ENCODE measurements at places on chromosomes 2 and 18.

- no peak for DNase-seq
Measured at GRCh38 chr2:190904640-190905261, 24.1 kb downstream of the GLS start.

- DNase-seq = no peak
Measured at GRCh38 chr2:145729993-145730770, 1210.3 kb upstream of the ZEB2 start.

DNA sequence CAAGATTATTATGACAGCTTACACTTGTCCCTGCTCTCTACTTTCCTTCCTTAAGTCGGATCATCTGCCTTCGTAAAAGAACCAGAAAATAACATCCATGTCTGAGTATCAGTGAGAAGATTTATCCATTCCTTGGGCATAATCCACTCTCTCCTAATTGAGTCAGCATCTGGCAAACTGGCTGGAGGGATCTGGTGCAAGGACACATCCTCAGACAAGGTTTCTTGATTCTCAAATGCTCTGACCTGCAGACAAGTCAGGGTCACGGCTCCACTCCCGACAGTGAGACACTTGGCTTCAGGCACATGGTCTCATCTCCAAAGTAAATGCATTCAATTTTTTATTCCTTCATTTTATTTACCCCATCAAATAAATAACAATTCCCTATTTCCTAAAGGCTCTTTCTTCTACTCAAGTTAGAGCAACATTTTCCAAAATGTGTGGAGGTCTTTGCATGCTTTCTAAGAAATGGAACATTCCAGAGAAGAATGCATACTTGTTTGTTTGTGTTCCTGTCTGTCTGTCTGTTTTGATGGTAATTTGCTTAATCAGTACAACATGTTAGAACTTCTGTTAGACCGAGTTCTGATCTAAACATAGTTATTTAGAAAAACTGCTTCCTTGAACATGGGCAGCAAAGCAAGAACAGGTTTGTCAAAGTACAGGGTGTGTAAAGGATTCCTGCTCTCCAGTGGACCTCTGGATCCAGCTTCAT lies 246.9 kb downstream of the IRS1 start:
- DNase-seq = no peak

GRCh38 chr2:126999106-126999756 lies 100.5 kb downstream of the TEX51 start:
- no peak for DNase-seq

- DNase-seq = no peak
Measured at GRCh38 chr2:220191031-220191430, 563.6 kb downstream of the SLC4A3 start.

GRCh38 chr2:120405759-120406099 lies 59.8 kb downstream of the INHBB start:
- no peak for DNase-seq

DNA sequence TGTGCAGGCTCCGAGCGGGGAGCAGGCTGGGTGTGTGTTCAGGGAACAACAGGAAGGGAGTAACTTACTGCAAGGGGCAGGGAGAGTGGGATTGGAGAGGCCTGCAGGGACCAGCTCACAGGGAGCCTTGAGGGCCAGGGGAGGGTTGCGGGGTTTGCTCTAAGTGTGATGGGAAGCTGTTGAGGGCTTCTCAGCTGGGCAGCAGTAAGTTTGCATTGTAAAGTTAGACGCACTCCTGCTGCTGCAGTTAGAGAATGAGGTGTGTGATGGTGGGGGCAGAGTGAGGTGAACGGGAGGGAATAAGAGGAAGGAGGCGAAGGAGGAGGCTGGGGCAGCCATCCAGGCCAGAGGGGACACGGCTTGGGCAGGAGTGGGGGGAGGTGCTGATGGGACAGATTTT lies 53.4 kb downstream of the BOLA3 start:
- no peak for DNase-seq

DNA sequence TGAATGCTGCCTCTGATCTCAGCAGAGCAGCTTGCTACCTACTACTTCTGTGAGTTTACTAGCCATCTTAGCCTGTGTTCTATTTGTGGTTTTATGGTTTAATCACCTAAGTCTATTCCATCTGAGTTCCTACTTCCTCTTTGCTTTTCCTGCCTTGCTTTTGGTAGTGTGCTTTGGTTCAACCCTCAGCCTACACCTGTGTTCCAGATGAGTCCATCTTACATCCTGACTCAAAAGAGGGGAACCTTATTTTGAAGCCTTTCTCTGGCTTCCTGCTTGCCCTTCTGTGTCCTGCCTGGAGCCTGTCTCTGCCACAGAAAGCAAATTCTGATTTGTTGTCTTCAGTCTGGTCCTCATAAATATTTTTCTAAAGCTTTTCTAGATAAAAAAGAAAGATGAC lies 530.3 kb upstream of the MEX3C start:
- DNase-seq = no peak

DNA sequence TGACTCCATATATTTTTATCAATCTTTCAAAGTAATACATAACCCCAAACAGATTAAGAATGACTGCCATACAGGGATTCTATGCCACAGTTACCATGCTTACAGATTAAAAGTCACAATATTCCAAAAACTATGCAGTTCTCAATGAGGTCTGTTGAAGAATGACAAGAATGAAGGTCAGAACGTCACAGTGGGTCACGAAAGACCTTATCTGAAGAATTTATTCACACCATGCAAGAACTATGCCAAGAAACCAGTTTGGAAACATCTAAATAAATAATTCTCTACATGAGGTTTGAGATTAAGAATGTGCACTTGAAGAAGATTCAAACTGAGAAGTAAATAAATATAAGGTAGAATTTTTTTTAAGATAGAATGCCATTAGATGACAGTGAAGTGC lies 253.3 kb downstream of the EXOC6B start:
- DNase-seq = no peak

DNA sequence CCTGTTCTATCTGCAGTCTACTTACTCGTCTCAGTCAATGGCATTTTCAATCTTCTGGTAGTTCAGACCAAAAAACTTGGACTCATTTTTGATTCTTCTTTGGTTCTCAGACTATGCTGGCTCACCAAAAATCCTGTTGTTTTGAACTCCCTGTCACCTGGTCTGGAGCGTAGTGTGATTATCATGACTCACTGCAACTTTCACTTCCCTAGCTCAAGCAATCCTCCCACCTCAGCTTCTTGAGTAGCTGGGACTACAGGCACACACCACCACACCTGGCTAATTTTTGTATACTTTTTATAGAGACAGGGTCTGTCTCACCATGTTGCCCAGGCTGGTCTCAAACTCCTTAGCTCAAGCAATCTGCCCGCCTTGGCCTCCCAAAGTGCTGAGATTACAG lies 163.3 kb upstream of the CDH7 start:
- DNase-seq = no peak

- DNase-seq = no peak
Measured at GRCh38 chr2:120319686-120320317, 26.1 kb upstream of the INHBB start.

DNA sequence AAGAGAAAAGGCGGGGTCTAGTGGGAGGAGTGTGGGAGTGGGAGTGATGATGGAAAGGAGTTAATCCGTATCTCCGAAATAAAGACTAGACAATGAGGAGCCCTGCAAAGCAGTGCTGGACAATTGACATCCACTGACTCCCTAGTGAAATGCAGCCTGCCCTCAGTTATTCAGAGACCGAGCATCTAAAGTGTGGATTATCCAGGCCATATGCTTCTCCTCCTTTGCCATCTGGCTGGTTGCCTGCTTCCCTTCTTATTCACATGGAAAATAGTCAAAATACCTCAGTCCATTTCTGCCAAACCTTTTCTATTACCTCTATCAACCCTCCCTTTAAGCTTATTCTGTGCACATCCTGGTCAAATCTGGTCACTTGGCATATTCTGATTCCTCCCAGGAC lies 288.8 kb upstream of the SIX3 start:
- DNase-seq = no peak

GRCh38 chr2:169363560-169364150 lies 1.3 kb upstream of the LRP2 start:
- DNase-seq = no peak

GRCh38 chr2:127142663-127143630 lies 36.0 kb upstream of the BIN1 start:
- no peak for DNase-seq

GRCh38 chr2:179020156-179020750 lies 29.7 kb downstream of the CCDC141 start:
- peak; percentile 23 for DNase-seq

DNA sequence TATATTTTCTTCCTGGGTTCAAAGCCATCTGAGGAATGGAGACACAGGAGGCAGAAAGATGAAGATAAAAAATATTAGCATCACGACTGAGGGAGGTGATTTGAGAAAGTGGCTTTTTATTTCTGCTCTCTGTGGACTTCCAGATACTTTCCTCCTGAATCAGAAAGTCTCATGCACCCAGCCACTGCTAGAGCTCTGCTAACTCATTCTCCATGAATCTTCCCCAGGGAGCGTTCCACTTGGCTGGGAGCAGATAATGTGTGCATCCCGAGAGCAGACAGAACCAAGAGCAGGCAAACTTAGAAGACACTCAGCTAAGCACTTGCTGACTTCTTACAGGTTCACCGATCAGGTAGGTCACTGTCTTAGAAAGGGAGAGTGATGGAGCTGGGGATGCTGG lies 264.1 kb upstream of the THUMPD2 start:
- no peak for DNase-seq

- DNase-seq = no peak
Measured at GRCh38 chr2:213214209-213214608, 62.8 kb upstream of the IKZF2 start.

DNA sequence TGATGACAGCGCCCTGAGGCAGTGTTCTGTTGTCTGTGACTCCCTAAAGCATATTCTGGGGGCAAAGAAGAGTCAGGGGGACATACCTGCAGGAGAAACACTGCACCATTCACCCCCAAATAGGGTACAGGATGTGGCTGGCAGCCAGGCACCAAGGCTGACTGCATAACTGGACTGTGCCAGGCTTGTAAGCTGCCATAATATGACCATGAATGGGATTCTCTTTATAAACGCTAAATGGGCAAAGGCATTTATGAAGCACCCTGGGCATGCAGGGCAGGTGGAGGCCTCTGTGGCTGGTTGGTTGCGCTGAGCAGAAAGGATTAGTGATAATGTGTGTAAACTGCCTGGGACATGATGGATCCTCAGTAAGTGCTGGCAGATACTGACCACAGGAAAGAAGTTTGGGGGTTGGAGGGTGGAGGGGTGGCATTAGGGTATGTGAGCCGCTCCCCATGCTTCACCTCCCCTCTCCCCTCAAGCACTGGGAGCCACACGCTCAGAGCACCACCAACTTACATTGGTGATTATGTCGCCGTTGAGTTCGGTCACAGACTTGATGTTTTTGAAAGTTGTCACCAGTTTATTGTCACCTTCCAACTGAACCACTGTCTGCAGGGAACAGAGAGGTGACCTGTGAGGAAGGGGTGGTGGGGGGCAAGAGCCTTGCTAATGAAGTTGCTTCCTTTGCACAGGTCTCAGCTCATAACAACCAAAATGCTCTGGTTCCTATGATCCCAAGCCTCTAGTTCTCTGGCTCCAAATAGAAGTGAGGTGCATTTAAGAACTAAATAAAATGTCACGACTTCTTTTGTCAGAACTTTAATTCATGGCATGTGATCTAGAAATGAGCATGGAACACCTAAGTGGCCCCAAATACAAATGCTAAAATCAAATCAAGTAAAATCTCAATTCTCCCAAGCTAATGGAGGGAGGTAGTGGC lies 3.6 kb downstream of the FABP1 start:
- no peak for DNase-seq

DNA sequence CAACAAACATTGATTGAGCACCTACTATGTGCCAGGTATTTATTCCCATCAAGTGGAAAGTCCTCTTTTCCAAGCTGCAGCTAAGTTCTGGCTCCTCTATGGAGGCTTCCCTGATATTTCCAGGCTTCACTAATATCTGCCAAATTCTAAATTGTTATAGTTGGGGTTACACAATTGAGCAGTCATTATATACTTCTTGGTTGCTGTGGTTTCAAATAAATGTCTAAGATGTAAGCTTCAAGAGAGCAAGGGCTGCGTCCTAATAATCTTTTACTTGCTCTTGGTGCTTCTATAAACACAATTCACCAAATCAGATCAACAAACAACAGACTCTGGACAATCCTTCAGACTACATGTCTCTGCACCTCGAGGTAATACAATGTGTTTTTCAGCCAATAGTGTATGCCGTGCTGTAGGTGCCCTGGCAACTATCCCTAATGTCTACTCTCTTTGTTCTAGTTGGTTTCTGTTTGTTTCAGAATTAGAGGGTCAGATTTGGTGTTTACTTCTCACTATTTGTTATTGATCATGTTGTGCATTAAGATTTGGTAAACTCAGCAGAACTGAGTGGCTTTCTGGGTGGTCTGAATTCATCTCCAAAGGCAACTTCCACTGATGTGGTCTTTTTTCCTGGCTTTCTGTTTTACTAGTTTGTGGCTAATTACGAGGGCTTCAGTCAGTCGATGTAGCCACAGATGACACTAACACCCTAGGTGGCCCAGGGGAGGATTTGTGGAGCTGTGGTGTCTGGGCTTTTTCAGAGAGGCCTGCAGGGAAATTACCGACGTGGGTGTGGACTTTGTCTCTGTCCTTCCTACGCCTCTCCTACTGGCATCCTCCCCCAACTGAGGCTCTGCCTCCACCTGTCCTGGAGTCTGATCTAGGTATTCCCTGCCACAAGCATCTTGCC lies 50.4 kb downstream of the CDCA7 start:
- DNase-seq = no peak

DNA sequence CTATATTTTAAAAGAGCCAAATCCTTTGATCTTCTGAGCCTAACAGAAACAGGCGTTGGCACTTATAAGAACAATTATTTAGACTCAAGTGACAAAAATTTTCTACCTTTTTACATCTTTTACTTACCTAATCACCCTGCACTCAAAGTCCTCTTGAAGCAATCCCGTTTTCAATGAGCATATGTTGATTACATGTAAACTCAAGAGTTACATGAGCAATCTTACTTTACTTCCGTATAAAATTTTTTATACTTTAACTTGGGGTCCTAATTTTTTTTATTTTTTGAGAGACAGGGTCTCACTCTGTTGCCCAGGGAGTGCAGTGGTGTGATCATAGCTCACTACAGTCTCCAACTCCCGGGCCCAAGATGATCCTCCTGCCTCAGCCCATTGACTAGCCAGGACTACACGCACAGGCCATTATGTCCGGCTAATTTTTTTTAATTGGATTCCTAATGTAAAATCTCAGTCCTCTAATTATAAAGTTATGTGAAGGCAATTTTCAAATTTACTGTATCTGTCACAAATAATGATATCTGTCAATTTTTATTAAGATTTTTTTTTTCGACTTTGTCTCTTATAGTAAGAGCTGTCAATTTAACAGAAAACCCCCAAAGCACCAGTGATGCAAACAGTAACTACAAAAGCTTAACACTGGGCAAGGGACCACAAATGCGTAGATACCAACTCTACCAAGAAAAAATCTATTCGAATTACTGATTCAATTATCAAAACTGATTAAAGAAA lies 19.1 kb upstream of the STPG4 start:
- DNase-seq = no peak

DNA sequence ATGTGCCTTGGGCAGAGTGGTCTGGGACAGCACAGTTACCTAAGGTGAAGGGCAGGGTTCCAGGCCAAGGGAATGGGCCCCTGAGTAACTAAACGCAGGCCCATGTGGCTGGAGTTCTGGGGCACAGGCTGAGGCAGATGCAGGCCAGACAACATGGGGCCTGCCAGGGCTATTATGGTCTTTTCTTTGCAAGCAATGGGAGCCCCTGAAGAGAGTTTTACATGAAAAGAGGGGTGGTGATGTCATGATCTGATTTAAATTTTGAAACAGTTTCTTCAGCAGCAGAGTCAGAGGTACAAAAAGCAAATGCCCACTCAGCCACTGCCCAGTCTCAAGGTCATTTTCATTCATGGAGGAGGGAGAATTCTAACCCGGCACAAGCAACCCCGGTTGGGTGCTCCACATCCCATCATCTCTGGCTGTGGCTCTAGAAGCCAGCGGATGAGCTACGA lies 5.6 kb downstream of the CHST10 start:
- no peak for DNase-seq

GRCh38 chr18:58937887-58938267 lies 73.2 kb downstream of the ZNF532 start:
- no peak for DNase-seq

Measured in activated T-cell treated with anti-CD3 and anti-CD28 coated beads for 24 hours (primary cell).